NCI-H1417 (cell line): ENCODE measurements at places on chromosomes 1 and 21.

DNA sequence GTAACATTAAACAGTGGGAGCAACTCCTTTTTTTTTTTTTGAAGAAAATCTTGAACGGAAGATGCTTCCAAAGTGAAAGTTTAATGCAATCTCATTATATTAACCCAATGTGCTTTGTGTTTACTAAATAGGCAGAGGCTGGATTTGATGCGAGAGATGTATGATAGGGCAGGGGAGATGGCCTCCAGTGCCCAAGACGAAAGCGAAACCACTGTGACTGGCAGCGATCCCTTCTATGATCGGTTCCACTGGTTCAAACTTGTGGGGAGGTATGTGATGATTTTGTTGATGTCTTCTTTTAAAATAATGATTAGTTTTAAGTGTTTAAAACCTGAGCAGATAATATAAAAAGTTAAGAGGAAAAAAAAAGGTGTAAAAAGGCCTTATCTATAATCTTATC lies 74.2 kb upstream of the PGD start:
- no peak for DNase-seq

- DNase-seq, result no peak
Measured at GRCh38 chr1:171431994-171432393, 53.3 kb upstream of the PRRC2C start.

DNA sequence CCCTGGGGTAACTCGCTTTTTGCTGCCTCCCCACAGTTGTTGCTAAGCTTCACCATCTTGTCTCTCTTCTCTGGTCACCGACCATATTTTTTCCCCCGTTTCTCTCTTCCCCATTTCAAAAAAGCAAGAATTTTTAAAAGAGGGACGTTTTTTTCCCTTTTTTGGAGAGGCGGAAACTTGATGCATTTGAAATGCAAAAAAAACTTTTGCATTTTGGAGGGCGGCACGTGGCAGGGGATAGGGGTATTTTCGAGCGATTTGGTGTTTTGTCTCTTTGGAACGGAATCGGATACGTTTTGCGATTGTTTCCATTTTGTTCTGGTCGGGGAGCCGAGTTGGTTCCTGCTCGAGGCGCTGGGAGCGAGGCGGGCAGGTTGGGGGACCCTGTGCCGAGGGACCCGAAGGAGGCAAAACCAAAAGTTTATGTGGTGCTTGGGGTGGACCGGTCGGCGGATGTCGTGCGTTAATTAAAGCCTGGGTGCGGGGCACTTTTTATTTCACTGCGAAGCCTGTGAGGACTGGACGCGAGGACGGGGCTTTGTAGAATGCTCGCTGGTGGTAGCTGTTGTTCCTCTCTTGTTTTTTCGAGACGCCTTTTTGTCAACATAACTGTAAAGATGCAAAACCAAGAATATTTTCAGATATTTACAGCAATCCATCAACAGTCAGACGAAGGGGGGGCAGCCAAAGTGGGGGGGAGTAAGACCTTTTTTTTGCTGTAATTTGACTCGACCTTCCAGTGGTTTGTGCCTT lies 884 bp downstream of the H3-3A start:
- DNase-seq, result peak; percentile 34

- DNase-seq, result no peak
Measured at GRCh38 chr1:163083690-163084089, 14.5 kb downstream of the RGS4 start.

GRCh38 chr1:94616506-94616905 lies 74.9 kb upstream of the F3 start:
- no peak for DNase-seq

GRCh38 chr21:44649521-44650100 lies 3.4 kb downstream of the KRTAP10-11 start:
- no peak for DNase-seq

GRCh38 chr1:213779228-213779627 lies 208.5 kb upstream of the PROX1 start:
- no peak for DNase-seq

- DNase-seq, result no peak
Measured at GRCh38 chr21:27257908-27258556, 291.1 kb upstream of the ADAMTS5 start.

DNA sequence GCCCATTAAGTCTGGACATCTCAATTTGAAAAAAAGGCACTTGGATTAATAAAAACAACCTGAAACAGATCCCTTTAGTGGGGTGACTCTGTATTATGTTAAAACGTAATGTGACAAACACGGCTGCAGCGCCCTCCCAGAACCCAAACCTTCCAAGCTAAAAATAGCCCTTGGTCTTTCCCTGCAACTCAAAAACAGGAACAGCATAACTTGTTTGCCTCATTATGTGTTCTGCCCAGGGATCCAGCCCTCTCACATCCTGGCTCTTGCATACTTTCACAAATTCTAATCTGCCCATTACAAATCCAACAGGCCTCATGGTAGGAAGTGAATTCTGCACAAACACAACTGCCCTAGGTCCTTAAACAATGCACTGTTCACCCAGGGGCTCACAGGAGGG lies 94.7 kb upstream of the GADD45A start:
- no peak for DNase-seq

- no peak for DNase-seq
Measured at GRCh38 chr1:112769611-112770010, 54.5 kb upstream of the PPM1J start.

GRCh38 chr1:50982611-50983010 lies 12.6 kb downstream of the CDKN2C start:
- no peak for DNase-seq

GRCh38 chr1:53015508-53015860 lies 46.5 kb upstream of the PODN start:
- DNase-seq, result peak; percentile 34

- DNase-seq, result no peak
Measured at GRCh38 chr1:172286629-172287076, 133.8 kb upstream of the C1orf105 start.

DNA sequence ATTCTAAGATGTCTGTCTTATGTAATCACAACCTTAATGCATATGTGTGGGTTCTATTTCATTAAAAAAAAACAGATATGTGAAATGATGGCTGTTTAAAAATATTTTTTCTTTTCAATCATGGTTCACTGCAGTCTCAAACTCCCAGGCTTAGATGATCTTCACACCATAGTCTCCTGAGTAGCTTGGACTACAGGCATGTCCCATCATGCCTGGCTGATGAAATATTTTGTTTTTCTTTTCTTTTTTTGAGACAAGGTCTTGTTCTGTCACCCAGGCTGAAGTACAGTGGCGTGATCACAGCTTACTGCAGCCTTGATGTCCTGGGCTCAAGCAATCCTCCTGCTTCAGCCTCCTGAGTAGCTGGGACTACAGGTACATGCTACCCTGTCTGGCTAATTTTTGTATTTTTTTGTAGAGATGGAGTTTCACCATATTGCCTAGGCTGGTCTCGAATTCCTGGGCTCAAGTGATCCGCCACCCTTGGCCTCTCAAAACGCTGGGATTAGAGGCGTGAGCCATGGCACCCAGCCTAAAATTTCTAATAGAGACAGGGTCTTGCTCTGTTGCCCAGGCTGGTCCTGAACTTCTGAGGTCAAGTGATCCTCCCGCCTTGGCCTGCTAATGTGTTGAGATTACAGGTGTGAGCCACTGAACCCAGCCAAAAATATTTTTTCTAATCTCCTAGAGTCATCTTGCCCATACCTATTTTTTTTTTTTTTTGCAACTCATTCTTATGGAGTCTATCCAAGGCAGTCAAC lies 67.6 kb downstream of the GIPC2 start:
- DNase-seq, result no peak

DNA sequence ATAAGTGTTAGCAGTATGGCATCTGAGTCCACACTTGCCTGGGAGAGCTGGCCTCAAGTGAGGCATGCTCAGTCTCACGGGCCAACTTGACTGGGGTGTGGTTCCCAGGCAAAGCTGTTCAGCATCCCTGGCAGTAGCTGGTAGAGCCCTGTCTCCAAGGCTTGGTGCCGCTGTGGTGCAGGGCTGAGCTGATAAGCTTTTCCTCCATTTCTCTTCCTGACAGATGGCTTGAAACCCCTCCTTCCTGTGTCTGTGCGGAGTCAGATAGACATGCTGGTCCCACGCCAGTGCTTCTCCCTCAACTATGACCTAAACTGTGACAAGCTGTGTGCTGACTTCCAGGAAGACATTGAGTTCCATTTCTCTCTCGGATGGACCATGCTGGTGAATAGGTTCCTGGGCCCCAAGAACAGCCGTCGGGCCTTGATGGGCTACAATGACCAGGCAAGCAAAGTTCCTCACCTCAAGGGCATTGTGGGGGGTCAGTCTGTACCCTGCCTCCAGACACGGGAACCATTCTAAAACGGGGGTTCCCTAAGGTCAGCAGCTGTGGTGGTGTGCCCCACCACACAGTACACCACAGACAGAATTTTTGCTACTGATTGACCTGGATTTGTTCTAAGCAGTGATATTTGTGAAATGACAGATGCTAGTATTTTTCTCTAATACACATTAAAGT lies 13.7 kb upstream of the MIIP start:
- DNase-seq, result no peak

DNA sequence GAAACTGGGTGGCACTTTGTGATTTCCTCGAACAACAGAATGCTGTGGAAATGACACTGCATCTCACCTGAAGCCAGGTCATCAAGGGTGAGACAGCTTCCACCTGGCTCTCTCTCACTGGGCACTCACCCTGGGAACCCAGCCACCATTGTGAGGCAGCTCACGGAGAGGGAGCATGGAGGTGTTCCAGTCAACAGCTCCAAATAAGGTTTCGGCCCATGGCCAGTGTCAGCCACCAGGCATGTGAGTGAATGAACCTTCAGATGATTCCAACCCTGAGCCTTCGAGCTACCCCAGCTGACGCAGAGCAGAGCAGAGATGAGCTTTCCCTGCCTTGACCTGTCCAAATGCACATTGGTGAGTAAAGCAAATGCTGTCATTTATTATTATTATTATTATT lies 58.1 kb downstream of the SYDE2 start:
- no peak for DNase-seq

DNA sequence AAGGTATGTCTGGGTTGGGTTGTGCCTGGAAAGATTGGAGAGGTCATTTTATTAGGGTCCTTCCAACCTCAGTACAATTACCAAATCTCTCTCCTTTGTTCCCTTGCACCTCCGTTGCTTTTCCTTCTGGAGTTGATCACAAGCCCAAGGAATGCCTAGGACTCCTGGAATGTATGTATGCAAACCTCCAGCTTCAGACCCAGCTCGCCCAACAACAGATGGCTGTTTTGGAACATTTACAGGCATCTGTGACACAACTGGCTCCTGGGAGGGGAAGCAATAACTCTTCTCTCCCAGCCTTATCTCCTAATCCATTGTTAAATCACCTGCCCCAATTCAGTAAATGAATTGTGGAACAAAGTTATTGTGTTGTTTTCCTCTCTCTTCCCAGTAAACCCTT lies 8.3 kb downstream of the TSACC start:
- DNase-seq, result no peak

DNA sequence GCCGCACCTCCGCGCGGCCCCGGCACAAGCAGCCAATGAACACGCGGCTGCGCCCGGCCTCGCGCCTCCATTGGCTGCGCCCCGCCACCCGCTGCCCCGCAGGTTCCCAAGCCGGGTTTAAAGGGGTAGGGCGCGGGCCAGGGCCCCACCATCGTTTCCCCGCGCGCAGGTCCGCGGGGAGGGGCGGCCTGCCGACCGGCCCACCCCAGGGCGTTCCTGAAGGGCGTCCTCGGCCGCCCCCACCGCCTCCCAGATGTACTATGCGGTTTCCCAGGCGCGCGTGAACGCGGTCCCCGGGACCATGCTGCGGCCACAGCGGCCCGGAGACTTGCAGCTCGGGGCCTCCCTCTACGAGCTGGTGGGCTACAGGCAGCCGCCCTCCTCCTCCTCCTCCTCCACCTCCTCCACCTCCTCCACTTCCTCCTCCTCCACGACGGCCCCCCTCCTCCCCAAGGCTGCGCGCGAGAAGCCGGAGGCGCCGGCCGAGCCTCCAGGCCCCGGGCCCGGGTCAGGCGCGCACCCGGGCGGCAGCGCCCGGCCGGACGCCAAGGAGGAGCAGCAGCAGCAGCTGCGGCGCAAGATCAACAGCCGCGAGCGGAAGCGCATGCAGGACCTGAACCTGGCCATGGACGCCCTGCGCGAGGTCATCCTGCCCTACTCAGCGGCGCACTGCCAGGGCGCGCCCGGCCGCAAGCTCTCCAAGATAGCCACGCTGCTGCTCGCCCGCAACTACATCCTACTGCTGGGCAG lies at the start of gene OLIG1:
Gene OLIG1 (plus strand): TSS at position 148 of the 750 bp plus-strand sequence. CDS start 106 bp downstream, at position 254.
- DNase-seq, result peak; percentile 88

- no peak for DNase-seq
Measured at GRCh38 chr1:222084048-222084447, 342.2 kb upstream of the DUSP10 start.

DNA sequence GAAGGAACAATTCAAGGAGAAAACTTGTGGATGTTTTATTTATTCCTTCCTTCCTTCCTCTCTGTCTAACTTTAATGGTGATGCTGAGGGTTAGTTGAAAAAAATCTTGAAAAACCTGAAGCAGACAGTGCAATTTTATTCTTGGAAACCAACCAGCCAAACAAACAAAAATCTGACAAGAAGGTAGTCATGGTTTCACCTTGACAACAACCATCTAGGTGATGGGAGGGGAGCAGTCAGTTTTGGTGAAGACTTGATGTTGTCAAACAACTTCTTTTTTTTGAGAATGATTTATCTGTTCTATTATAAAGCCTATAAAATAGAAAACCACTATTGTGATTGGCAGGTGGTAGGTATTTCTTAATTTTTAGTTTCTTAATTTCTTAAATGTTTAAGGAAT lies 92.4 kb upstream of the GPR88 start:
- DNase-seq, result peak; percentile 22

GRCh38 chr1:70922196-70922595 lies 125.4 kb downstream of the PTGER3 start:
- no peak for DNase-seq

- no peak for DNase-seq
Measured at GRCh38 chr21:45916011-45916840, 65.3 kb upstream of the COL6A1 start.

DNA sequence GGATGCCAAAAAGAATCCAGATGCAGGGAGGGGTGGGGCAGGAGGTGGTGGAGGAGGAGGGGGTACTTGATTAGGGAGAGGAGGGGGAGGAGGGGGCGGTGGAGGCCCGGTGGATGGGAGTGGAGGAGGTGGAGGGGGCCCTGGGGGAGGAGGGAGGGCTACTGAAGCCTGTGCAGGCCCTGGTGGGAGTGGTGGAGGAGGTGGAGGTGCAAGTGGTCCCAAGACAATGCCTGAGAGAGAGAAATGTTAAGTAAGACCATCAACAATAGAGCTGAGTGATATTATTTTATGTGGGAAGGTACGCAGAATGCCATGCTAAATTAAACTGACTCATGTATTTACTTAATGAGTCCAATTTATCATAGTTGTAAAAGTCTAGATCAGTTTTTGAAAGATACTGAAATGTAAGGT lies 86.8 kb upstream of the LBR start:
- no peak for DNase-seq

DNA sequence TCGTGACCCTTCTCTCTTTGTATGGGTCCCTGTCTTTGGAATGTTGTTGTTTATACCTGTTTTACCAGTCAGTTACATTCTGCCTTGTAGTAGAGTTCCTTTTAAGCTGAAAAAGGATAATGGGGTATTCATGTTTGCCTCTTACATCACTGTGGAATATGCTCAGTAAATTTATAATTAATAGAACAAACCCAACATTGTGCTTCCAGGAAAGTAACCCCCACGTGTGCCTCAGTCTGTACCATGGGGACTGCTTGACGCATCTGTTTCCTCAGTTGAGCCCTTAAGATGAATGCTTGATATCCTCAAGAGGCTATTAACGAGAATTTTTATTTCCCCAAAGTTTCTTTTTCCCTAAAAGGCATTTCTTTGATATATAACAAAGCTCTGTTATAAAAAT lies 73.4 kb downstream of the ST6GALNAC3 start:
- no peak for DNase-seq
